ENCODE measurements at places on chromosomes 13 and 19.

- DNase-seq: no peak
These were observed 90.2 kb downstream of the GPC6 start for GRCh38 chr13:93316841-93317240.

DNA sequence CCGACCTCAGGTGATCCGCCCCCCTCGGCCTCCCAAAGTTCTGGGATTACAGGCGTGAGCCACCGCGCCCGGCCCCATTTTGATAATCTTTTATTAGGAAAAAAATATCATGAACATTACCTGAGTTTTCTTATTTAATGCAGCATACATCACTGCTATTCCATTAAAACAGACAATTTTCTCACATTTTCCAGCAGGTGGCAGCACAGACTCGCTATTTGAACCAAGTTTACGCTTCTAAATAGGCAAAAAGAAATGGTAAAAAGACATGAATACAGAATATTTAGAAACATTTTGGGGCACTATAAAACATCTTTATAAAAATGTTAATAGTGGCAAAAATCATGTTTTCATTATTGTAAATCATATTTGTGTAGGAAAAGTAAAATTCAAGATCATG, 903.1 kb downstream of the SLITRK6 start:
- peak; percentile 52 for DNase-seq

- DNase-seq: no peak
These were observed 25.0 kb downstream of the KLF2 start for GRCh38 chr19:16349551-16350152.

- DNase-seq: no peak
These were observed 184.2 kb downstream of the ABCC4 start for GRCh38 chr13:95117092-95117491.

- no peak for DNase-seq
These were observed 5.9 kb downstream of the GMFG start for GRCh38 chr19:39329948-39330347.

DNA sequence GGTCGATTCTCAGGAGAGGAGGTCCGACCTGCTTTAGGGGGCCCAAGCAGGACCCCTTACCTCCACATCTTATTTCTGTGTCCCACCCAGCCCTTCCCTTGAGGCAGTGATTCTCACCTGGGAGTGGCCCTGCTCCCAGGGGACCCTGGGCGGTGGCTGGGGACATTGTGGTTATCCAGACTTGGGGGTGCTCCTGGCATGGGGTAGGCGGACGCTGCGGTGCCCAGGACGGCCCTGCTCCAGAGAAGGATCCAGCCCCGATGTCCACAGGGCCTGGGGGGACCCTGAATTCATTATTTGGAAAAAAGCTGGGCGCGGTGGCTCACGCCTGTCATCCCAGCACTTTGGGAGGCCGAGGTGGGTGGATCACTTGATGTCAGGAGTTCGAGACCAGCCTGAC, 84.4 kb downstream of the GADD45B start:
- DNase-seq: no peak

DNA sequence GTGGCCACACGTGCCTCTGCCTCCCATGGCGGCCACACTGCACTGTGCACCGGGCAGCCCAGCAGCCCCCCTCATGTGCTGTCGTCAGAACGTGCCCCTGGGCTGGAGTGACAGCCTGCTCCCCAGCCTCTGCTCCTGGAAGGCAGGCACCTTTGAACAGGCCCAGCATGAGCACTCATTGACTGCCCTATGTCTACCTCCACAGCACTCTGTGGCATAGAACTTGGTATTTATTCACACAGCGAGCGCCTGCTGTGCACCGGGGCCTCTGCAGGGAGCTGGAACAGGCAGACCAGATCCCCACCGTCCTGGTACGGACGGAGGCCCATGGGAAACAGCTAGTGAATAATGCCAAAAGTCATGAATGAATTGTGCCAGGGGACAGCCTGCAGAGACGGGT, 53.7 kb downstream of the DPF1 start:
- DNase-seq: no peak

DNA sequence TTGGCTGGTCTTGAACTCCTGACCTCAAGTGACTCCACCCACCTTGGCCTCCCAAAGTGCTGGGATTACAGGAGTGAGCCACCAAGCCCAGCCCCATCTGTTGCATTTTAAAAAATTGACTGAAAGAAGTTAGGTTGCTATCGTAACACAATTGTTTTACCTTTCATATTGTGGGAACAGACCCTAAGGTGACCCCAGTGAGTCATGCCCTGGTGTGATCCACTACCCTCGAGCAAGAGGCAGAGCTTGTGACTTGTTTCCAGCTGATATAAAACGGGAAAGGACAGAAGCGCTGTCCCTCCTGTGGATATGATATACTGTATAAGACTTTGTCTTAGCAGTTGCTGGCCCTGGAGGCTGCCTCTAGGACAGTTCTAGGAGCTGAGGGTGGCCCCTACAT, 308.6 kb downstream of the HS6ST3 start:
- DNase-seq: no peak

DNA sequence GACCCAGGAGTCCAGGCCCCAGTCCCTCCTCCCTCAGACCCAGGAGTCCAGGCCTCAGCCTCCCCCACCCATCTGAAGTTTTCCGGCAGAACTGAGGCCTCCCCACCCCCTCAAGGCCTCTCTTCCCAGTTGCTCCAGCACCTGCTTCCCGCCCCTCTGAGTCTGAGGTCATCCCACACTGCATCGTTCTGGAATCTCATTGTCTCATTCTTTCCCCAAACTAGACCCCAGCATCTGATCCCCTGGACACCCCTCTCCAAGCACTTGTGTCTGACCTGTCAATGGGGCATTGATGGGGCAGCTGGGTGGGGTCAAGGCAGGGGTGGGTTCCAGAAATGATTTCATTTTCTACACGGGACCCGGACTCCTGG, 793 bp upstream of the SBK2 start:
- no peak for DNase-seq

All from BE2C (cell line).